ENCODE measurements at places on chromosomes 7 and 10.

GRCh38 chr10:15344876-15345285 is 26.2 kb downstream of the FAM171A1 start:
- DNase-seq = no peak

DNA sequence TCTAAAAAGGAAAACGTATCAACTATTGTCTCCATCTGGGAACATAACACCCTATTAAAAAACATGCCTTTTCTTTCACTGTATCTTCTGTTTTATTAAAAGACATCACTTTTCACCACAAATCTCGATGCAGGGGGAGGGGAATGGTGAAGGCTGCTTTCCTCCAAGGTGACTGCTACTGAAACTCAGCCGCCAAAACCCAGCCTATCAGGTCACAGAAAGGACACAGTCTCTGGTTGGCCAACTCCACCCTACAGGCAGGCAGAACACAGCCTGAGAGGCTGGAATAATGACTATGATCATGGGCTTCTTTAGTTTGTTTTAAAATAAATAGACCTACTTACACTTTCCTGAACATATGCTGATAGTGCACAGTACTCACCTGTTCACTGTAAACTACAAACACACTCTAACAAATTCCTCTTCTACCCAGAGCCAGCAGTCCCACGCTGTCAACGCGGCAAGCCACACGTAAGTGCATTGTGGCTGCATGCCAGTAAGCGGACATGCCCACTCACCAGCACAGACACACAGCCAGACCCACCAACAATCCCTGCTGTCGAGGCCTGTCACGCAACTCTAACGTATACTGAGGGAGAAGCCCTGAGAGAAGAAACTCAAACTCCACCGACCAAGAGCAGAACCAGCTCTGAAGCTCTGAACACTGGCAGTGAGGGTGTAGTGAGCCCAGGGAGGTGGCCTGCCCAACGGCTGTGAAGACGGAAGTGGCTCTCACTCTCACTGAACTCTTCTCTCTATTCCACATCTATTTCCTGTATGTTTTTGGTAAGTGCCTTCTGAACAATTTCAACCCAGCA is 41.8 kb downstream of the NCAPG2 start:
- no peak for DNase-seq

GRCh38 chr7:73900286-73900685 is 39.3 kb downstream of the TMEM270 start:
- DNase-seq = no peak

DNA sequence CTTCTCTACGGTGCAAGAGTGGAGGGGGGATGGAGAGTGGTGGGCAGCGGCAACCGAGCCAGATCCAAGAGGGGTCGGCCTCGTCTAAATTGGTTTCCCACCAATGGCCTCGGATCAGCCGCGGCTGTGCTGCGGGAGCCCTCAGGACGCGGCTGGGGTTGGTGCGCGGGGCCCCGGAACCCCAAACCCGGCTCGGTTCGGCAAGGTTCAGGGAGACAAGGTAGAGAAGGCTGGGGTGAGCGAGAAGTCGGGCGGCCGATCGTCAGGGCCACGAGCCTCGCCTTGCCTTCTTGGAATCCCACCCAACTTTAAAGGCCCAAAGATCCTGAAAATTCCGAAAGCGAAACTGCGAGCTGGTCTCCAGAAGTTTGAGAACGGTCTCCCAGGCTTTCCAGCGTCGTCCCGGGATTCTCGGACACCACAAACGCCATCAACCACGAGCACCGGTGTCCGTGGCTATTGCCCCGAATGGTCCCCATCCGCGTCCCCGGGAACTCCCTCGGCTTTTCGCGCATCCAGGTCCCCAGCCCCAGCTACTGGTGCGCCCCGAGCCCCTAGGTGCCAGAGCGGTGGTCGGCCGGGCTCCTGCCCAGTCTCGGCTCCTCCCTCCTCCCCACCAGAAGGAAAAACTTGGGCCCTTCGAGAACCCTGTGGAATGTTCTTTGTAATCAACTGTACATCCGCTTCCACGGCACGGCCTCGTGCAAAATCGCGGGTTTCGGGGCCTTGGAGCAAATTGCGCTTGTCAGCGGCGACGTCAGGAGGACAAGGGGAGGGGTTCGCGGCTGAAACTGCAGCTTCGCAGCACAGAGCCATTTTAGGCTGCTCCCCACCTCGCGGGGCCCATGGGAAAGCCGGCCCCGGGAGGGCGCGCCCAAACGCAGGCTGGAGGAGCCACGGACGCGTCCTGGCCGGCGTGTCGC is 3.2 kb downstream of the SFMBT2 start:
- DNase-seq = no peak

DNA sequence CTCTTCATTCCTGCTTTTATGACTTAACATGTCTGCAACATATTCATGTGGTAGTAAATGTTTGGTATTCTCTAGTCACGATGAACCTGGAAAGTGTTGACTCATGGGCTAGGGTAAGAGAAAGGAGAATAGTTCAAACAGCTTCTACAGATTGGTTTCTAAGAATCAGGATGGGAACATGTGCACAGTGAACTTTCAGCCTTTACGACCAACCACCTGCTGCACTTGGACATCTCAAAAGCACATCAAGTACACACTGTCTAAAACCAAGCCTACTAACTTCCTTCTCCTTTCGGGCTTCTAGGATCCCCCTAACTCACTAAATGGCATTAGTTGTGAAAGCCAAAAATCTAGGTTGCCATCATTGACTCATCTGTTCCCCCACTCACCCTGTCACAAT is 85.5 kb downstream of the CUL2 start:
- no peak for DNase-seq

GRCh38 chr7:7266257-7266881 is 84.0 kb downstream of the C1GALT1 start:
- DNase-seq = no peak

GRCh38 chr10:35425595-35425994 is 89.3 kb downstream of the CCNY start:
- DNase-seq = no peak

DNA sequence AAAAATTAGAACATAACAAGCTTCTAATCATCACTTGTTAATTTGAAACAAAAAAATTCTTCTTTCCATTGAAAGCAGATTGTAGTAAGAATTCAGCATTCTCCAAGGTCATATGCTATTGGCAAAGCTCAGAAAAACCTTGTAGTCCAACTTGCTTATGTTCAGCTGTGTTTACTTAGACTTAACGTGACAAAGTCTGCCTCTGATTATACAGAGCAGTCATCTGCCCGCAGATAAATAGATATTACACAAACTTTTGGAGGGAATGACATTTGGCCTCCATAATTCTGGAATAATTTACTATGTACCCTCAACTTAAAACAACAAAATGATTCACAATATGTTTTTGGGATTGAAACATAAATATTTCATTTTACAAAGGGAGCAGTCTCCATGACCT is 45.8 kb downstream of the MKX start:
- DNase-seq = no peak

GRCh38 chr10:81082621-81083376 is 545.1 kb downstream of the SH2D4B start:
- no peak for DNase-seq
